ENCODE measurements at places on chromosomes 2 and 18.

DNA sequence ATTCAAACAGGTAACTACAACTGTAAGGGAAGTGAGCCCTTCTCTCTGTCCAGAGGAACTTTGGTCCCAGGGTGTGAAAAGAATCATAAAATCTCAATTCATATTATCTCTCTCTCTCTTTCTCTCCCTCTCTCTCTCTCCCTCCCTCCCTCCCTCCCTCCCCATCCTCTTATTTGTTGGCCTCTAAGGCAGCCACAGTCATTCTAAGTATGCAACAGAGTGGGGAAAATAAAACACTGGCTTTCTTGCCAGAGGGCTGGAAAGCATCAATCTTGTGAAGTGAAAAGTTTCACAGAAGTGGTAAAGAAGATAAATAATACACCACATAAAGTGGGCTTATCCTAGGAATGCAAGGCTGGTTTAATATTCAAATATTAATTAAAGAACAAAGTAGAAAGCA is 95.6 kb upstream of the KCNH7 start:
- DNase-seq: no peak

GRCh38 chr2:15092691-15093090 is 460.2 kb downstream of the LRATD1 start:
- no peak for DNase-seq

DNA sequence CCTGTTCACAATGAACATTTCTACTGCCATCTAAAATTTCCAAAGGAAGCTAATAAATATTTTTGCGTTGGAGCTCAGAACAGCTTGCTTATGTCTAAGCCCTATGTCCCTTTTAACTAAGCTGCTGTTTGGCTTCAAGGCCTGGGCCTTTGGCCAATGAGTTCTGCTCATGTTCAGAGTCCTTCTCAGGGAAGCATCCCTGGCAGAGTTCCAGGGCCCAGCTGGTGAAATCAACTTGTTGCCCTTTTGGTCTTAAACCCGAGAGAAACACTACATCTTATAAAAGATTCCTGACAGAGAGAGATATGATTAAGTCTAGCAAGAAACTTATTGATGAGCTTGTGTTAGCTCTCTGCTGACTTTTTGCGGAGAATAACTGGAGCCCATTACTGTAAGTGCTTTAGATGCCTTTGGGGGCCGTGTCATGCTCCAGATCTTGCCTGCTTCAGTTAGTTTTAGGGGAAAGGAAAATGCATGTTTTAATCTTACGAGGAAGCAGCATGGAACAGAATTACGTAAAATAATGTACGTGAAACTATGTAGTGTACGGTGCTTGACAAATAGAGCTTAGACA is 102.5 kb upstream of the NOSTRIN start:
- no peak for DNase-seq

DNA sequence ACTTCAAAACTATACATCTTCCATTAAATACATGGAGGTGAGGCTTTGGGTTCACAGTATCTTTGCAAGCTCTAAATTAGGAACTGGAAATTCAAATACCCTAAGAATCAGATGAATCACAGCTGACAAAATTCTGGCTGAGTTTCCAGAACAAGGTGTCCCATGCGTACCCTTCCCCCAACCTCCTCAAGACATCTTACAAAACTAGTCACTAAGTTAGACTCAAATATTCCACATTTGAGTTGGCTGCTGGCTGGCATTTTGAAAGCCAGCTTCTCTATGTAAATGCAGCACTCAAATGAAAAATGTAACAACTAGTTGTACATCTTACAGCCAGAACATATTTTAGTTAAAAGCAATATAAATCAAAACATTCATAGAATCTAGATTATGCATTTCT is 131.0 kb upstream of the ARL5A start:
- no peak for DNase-seq

GRCh38 chr18:48154828-48155227 is 224.4 kb upstream of the SMAD2 start:
- DNase-seq: no peak

- DNase-seq: no peak
These were observed 404.8 kb downstream of the TXNL1 start for GRCh38 chr18:56233595-56233994.

All from activated CD4-positive, alpha-beta T cell treated with anti-CD3 and anti-CD28 coated beads, Interleukin-2, Interleukin-6, amounts not matched to agents 100 ng/mL and 50 ng/mL, durations not matched to agents 16 hours and 8 hours (primary cell).